AG08396 (cell line): ENCODE measurements at places on chromosomes 16 and 17.
A peak's percentile ranks its signal among the peaks of the same experiment; 100 is the strongest.

DNA sequence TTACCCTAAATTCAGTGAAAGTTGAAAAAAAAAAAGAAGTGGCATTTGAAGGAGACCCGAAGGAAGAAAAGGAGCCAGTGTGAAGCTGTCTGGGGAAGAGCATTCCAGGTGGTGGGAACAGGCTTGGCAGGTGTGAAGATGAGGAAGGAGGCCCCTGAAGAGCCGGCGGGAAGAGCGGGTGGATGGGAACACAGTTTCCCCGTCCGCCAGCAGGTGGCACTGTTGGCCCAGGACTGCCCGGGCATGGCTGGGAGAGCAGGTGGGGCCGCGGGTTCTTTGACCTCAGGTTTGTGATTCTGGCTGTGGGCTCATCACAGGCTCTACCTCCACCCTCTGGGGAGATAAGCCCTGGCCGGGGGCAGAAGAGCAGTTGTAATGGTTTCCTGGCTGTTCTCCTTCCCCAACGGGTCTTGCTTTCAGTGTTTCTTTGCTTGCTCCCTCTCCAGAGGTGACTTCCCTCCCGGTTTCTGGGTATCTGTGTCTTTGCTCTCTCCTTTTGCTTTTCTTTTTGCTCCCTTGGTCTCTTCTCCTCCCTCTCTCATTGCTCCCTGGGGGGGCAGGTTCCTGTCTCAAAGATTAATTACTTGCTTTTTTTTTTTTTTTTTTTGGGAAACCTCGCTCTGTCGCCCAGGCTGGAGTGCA is 32.3 kb downstream of the RAP1GAP2 start:
- DNase-seq = peak; percentile 83

- DNase-seq = no peak
Observed at GRCh38 chr16:974611-975261, 4.0 kb upstream of the LMF1 start.

DNA sequence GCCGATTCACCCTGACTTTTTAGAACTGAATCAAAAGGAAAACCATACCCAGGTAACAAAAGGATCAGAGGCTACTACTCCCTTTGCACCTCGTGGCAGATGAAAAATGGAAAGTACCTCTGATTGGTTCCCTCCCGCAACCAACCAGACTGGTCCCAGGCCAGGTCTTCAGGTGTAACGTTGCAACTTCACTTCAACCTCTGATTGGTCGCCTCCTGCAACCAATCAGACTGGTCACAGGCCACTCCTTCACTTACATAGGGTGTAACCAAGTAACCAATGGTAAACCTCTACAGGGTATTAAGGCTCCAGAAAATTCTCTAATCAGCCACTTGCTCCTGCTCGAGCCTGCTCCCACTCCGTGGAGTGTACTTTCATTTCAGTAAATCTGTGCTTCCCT is 89.4 kb downstream of the ADCY9 start:
- no peak for DNase-seq

DNA sequence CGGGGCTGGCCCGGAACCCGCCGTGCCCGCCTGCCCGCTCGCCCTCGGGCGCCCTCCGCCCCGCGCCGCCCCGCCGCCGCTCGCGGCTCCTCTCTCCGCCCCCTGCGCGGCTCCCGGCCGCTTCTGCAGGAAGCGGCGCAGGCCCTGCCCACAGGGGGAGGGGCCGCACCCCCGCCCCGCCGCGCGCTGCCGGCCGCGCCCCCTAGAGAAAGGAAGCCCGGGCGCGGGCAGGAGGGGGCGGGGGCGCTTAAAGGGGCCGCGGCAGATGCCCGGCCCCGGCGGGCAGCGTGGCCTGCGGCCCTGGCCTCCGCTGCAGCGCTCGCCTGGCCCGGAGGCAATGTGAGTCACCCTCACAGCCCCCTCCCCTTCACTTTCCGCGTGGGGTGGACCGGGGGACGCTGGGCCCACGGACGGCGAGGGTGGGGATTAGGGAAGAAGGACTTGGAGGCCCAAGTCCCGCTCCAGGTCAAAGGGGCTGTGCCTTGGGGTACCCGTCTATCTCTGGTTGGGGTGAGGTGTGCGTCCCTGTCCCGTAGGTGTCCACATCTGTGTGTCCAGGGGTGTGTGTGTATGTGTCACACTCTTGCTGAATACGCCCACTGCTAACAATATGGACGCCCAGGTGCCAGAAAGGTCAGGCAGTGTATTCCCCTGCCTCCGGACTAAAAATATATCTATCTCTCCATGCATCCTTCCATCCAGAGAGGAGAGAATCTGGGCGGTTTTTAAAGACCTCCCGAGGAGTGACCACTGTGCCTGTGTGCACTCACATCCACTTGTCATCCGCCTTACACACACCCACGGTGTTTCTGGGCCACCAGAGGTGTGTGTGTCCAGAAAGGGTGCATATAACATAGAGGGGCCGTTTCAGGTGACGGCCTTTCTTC is at the start of gene GIT1:
Gene GIT1, minus strand, starts transcription at position 125 of the 887 bp plus-strand sequence. CDS start 270 bp downstream, outside the sequence.
- DNase-seq = peak; percentile 97

DNA sequence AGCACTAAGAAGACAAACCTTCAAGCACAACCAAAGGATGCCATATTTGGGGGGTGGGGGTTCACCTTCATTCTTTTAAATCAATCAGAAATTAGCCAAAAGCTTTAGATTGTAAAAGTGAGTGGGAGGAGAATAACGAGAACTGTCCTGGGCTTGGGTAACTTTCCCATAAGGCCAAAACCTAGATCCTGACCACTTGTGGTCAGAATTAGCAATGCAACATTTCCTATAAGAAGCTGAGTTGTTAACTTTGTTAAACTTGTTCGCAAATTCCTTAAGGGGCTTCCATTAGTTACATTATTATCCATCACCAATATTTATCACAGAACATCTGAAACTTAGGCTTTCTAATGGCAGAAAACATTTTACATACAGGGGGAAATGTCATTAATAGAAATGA is 25.1 kb downstream of the STAT5B start:
- DNase-seq = no peak

- DNase-seq = no peak
Observed at GRCh38 chr17:57004944-57005579, 27.1 kb downstream of the SCPEP1 start.

GRCh38 chr17:73104450-73104849 is 12.0 kb upstream of the SLC39A11 start:
- no peak for DNase-seq

DNA sequence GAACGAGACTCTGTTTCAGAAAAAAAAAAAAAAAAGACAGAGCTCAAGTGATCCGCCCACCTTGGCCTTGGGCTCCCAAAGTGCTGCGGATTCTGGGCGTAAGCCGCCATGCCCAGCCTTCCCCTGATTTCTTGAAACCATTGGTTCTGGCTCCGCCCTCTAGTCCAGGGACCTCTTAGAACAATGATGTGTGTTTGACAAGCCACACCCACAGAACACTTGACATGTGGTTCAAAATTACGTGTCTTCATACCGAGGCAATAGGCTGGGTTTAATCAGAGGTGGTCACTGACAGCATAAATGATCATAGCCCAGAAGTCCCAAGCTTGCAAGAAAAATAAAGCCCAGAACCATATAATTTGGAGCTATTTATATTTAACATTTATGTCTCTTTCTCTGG is 23.0 kb downstream of the KNOP1 start:
- DNase-seq = no peak

- no peak for DNase-seq
Observed at GRCh38 chr17:75326226-75326848, 37.1 kb upstream of the SLC25A19 start.

GRCh38 chr16:85389679-85390470 is 223.2 kb upstream of the GSE1 start:
- DNase-seq = no peak

GRCh38 chr16:88703486-88704309 is 2.5 kb downstream of the RNF166 start:
- DNase-seq = no peak

- no peak for DNase-seq
Observed at GRCh38 chr16:74107795-74108610, 188.6 kb upstream of the PSMD7 start.

DNA sequence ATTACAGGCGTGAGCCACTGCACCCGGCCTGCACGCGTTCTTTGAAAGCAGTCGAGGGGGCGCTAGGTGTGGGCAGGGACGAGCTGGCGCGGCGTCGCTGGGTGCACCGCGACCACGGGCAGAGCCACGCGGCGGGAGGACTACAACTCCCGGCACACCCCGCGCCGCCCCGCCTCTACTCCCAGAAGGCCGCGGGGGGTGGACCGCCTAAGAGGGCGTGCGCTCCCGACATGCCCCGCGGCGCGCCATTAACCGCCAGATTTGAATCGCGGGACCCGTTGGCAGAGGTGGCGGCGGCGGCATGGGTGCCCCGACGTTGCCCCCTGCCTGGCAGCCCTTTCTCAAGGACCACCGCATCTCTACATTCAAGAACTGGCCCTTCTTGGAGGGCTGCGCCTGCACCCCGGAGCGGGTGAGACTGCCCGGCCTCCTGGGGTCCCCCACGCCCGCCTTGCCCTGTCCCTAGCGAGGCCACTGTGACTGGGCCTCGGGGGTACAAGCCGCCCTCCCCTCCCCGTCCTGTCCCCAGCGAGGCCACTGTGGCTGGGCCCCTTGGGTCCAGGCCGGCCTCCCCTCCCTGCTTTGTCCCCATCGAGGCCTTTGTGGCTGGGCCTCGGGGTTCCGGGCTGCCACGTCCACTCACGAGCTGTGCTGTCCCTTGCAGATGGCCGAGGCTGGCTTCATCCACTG is at the start of gene BIRC5:
Gene BIRC5, plus strand, starts transcription at position 238 of the 690 bp plus-strand sequence. Its CDS starts 64 bp downstream, at position 302.
- peak; percentile 99 for DNase-seq

DNA sequence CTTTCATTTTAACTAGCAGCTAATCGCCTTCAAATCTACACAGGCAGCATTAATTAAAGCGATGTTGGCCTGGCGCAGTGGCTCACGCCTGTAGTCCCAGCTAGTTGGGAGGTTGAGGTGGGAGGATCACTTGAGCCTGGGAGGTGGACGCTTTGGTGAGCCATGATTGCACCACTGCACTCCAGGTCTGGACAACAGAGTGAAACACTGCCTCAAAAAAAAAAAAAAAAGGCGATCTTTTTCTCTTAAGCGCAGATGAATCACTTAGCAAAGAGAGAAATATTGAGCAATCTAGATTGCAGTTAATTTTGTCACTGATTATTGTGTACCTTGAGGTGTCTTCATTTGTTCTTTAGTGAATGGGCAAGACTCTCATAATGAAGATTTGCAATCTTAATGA is 12.4 kb downstream of the SNTB2 start:
- DNase-seq = no peak

DNA sequence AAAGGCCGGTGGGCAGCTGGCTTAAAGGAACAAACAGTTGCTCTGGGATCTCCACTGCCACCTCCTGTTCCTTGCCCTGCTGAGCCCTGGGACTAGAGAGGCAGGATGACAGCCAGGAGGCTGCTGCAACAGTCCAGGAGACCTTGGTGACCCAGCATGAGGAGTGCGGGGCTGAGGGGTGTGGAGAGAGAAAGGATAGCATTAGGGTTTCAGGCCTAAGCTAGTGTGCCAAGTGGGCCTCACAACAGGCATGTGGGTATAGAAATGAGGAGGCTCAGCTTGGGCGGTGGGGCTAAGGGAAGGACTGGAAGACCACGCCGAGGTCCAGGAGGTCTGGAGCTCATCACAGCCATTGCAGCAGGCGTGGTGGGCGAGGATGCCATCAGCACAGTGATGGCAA is 39.8 kb downstream of the SDK2 start:
- no peak for DNase-seq

DNA sequence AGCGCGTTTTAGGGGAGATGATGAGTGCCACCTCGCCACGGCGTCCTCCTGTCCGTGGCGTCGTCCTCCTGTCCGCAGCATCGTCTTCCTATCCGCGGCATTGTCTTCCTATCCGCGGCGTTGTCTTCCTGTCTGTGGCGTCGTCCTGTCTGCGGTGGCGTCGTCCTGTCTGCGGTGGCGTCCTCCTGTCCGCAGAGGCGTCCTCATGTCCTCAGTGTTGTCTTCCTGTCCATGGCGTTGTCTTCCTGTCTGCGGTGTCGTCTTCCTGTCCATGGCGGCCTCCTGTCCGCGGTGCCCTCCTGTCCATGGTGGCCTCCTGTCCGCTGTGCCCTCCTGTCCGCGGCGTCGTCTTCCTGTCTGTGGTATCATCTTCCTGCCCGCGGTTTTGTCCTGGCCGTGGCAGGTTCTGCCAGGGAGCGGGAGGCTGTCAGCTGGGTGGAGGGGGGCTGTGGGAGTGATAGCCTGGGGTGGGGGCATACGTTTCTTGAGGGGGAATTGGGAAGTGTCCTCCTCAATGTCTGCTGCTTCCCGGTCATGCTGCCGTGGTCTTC is 30.9 kb downstream of the TBCD start:
- no peak for DNase-seq

GRCh38 chr16:82031116-82032084 is 3.7 kb upstream of the HSD17B2 start:
- peak; percentile 65 for DNase-seq

- no peak for DNase-seq
Observed at GRCh38 chr16:61295311-61295710, 740.9 kb downstream of the CDH8 start.

DNA sequence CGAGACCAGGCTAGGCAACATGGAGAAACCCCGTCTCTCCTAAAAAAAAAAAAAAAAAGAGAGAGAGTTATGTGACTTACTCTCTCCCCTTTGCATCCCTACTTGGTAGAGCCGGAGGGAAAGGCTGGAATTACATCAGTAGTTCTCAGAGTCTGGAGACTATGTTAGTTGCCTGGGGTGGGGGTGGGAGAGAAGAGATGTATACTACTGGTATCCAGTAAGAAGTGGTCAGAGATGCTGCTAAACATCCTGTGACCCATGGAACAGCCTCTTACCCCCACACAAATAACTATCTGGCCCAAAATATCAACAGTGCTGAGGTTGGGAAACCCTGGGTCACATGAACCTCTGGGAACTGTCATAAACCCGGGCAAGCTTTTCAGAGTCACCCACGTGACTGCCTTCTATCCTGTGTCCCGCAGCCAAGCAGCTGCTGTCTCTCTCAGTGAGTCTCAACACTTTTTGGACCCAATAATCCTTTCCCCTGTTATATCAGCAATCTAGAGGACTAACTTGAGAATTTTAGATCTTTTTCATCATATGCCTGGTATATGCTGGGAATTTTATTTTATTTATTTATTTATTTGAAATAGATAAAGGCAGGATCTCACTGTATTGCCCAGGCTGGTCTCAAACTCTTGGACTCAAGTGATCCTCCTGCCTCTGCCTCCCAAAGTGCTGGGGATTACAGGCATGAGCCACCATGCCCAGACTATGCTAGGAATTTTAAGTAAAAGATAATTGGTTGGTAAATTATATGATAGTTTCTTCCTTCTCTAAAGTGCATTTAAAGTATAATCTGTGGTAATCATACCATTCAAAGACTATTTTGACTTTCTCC is 8.7 kb downstream of the EIF1 start:
- DNase-seq = peak; percentile 73

GRCh38 chr16:30063278-30063892 is 2.2 kb upstream of the ALDOA start:
- no peak for DNase-seq

GRCh38 chr17:10249271-10250010 is 51.0 kb upstream of the GAS7 start:
- DNase-seq = no peak

- peak; percentile 32 for DNase-seq
Observed at GRCh38 chr17:27247071-27247957, 46.6 kb upstream of the WSB1 start.

GRCh38 chr17:37177254-37177870 is 198.4 kb upstream of the C17orf78 start:
- DNase-seq = no peak

GRCh38 chr17:61174310-61174709 is 225.3 kb upstream of the TBX2 start:
- no peak for DNase-seq

GRCh38 chr17:66549731-66550207 is 247.4 kb downstream of the PRKCA start:
- peak; percentile 60 for DNase-seq
